Ovary (tissue), 10 donors: ENCODE measurements at places on chromosomes 4 and X. TPM values are rescaled to one million over a fixed set of nuclear protein-coding genes. Genes with fewer than 3 reads are reported as not detected.

Gene GAR1
- 10.1 TPM for total RNA-seq

Gene FABP2
- not detected for total RNA-seq

- H3K4me3 ChIP-seq: peak overlapping the region; percentile 69
- no peak for DNase-seq
- H3K27ac ChIP-seq: no peak overlapping the region
Observed at GRCh38 chrX:107117993-107118321, 665 bp downstream of the RBM41 start.

DNA sequence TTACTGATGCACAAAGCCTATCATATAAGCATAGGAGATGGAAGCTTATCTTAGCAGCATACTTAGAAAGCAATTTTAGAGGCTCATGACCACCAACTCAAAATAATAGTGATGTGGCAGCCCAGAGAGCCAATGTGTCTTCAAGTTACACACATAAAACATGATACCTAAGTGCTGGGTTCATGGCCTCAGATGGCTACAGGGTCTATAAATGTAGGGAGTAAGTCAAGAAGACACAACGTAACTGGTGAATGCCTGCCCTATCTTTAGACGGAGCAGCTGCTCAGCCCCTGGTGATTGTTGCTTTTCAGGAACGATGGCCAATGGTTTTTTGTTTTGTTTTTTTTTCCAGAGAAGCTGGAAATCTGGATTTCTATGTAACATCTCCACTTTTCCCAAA lies 42.8 kb downstream of the RNF150 start:
- H3K27me3 ChIP-seq: no peaks in the 10 kb centered on the region
- no peaks in the 10 kb centered on the region for H3K4me1 ChIP-seq

DNA sequence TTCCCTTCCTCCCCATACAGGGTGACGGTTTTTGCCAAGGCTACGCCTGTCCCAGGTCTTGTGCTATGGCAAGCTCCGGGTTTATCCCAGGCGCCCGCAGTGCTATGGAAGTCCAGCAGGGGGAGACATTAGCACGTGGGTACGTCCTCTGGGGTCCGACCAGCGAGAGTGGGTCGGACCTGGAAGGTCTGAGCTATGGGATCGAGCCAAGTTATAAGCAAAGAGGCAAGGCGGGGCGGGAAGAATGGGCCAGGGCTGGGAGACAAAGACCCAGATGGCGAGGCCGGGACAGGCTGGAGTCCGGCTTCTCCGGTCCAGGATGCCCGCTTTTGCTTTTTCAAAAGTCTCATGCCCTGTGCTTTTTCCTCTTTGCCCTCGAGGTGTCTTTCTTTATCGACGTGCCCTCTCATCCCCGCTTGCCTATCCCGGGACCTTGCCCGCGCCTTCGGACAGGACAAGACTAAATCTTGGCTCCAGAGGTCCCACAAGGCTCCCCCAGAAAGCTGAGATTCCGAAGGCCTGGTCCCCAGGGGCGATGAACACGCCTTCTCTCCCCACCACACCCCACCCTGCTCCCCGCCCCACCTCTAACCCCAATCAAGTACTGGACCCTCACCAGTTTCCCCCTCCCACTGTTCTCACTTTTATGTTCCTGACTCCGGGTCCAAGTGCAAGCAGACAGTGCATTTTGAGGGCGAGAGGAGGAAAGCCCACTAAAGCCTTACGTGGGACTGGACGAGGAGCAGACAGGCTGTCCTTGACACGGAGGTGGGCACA lies 785 bp upstream of the EFNB1 start:
- no peaks in the 10 kb centered on the region for H3K4me1 ChIP-seq
- peak; percentile 90 for DNase-seq
- H3K36me3 ChIP-seq: no peaks in the 10 kb centered on the region
- H3K4me3 ChIP-seq: peak overlapping the region; percentile 25
